ENCODE measurements at places on chromosomes 11 and 22.

GRCh38 chr11:128506356-128506755, 81.0 kb downstream of the ETS1 start:
- no peak for DNase-seq

GRCh38 chr22:16949561-16949960, 58.5 kb downstream of the GAB4 start:
- no peak for DNase-seq

GRCh38 chr11:120652705-120653335, 141.3 kb downstream of the GRIK4 start:
- DNase-seq: no peak

DNA sequence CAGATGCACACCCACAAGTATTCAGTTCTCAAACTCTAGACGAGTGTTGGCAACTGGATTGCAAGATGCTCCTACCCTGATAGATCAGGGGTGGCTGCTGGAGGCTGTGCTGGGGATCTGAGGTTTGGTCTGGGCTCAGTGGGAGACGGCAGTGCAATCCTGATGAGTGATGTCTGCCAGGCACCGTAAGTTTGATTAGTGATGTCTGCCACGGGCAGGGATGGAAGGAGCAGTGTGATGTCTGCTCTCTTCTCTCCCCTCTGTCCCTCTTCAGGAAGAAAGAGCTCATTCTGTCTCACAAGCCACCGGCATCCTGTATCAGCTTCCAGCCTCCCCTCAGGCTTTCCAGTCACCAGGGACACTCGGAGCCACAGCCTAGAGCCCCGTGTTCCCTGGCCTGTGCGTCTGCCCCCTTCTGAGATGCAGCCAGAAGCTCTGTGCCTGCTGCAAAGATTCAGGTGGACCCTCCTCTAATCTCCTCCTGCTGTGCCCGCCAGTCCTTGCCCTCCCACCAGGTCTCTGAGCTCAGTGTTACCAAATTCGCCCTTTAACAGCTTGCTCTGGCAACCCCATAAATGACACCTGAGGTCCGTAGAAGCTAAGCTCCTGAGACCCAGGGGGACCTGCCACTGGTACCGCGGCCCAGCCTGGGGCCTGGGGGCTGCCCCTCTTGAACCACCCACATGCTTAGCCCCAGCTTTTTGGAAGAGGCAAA, 19.9 kb downstream of the TP53I11 start:
- DNase-seq: no peak

- DNase-seq: no peak
Observed at GRCh38 chr22:29842740-29843139, 4.7 kb upstream of the ASCC2 start.

GRCh38 chr11:3914805-3915204, 59.3 kb downstream of the STIM1 start:
- no peak for DNase-seq

DNA sequence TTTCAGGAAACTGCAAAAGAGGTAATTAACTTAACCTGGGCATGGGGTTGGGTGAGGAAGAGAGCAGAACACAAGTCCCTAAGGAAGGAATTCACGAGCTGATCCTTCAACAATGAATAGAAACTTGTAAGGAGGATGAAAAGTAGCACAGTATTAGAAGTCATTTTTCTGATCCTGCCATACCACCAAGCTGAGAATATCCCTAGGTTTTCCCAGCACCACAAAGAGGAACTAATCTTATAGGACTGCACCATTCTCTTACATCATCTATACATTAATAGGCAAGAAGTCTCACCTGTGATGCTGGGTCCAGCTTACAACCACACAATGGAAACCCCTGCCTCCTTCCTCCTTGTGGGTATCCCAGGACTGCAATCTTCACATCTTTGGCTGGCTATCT, at the start of gene OR52I1:
Gene OR52I1 (plus strand): TSS at position 301 of the 400 bp plus-strand sequence. CDS start 0 bp downstream, at position 301.
- DNase-seq: no peak

GRCh38 chr11:69647390-69647748, 6.4 kb downstream of the CCND1 start:
- no peak for DNase-seq

Data from left ventricle myocardium superior (tissue), 1 donor.